ENCODE measurements at places on chromosomes 3 and 15.

- DNase-seq, result no peak
Measured at GRCh38 chr3:38375488-38376097, 29.0 kb downstream of the XYLB start.

GRCh38 chr3:79953591-79954101 is 185.8 kb upstream of the ROBO1 start:
- DNase-seq, result no peak

GRCh38 chr15:70435369-70435768 is 328.0 kb downstream of the UACA start:
- DNase-seq, result no peak

DNA sequence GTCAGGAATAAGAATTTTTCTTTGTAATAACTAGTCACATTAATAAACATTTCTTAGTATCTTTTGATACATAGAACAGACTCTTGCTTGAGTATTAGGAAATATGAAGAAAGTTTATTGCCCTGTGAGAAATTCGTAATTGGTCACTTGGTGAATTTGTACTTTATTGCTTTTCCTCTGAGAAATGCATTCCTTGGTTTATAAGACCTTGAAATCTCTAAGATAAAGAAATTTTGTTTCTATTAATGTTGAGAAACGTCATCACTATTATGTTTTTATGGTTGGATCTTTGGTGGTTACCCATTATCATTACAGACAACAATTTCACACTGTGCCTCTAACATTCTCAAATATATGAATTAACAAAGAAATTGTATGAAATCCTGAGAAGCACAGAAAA is 652.0 kb upstream of the NECTIN3 start:
- no peak for DNase-seq

- DNase-seq, result no peak
Measured at GRCh38 chr3:197331131-197331530, 32.7 kb upstream of the DLG1 start.

- DNase-seq, result no peak
Measured at GRCh38 chr3:112373924-112374323, 41.0 kb downstream of the CD200 start.
